Stimulated activated CD8-positive, alpha-beta memory T cell treated with anti-CD3 and anti-CD28 coated beads, Interleukin-4, amount 100 ng/mL, for 1 hour (primary cell): ENCODE measurements at places on chromosomes 6 and 20.

DNA sequence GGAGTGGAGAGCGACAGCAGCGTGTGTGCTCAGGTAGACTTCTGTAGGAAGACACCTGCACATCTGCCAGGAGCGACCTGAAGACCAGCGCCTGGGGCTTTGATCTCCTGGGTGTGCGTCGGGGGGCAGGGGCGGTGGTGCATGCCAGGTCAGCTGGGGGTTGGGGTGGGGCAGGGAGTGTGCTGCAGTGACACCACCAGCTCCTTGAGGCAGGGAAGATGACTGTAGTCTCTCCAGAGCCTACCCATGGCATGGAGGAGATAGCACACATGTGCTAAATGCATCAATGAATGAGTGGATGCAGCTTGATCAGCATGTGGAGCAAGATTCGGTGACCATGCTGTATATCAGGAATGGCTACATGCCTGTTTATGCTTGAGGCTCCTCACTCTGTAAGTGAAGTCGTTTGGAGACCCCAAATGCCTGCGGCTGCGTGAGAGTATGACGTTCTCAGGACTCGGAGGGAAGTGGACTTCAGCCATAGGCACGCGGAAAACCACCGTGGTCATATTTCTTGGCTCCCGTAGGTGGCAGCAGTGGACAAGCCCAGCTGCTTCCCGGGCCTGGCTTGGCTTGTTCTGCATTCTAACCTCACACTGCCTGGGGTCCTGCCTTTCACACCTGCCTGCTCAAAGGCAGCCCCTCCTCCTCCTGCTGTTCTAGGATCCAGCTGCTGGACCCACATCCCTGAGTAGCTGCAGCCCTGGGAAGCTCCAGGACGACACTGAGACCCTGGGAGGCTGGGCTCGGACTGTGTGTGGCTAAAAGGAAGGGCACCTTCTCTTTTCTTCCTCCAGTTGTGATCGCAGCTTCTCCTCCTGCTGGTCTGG lies 39.4 kb upstream of the KCNK16 start:
- no peak for DNase-seq

- DNase-seq, result no peak
Measured at GRCh38 chr6:35935469-35935868, 14.6 kb upstream of the SRPK1 start.

- no peak for DNase-seq
Measured at GRCh38 chr20:58070664-58071196, 157.7 kb downstream of the ANKRD60 start.

GRCh38 chr6:104409913-104410312 lies 449.8 kb downstream of the HACE1 start:
- DNase-seq, result no peak

GRCh38 chr6:148599967-148600426 lies 146.8 kb upstream of the UST start:
- DNase-seq, result no peak

- DNase-seq, result no peak
Measured at GRCh38 chr20:37976887-37977286, 56.4 kb downstream of the TTI1 start.

- DNase-seq, result no peak
Measured at GRCh38 chr20:13296070-13296469, 75.0 kb downstream of the ISM1 start.

DNA sequence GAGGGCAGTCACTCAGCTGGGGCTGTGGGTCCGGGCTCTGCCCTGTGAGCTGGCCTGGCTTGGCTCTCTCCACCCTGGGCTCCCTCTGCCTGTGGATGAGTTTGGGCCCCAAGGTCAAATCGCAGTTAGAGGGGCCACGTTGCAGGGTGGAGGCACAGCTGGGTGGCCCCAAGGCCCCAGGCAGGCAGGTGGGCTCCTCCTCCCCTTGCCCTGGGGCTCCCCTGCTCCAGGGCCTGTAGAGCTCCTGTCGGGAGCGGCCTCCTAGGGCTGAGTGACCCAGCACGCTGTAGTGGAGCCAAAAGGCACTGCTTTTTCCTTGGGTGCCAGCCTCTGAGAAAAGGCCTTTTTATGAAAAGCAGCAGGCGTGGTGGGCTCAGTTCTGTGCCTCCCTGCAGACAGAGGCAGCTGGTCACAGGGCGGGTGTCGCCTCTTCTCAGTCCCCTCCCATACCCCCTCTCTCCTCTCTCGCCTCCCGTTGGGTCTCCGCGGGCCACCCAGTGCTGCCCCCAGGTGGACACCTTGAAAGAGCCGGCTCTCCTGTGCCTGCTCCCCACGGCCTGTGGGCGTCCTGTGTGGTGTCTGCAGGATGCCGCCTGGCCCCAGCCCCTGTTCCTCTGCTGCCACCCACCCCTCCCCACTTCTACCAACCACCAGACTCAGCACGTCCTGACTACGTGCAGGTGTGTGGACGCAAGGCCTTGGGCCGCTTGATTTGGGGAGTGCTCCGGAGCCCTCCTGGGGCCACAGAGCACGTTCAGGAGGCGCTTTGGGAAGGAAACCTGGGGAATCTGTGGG lies 13.2 kb downstream of the SS18L1 start:
- DNase-seq, result no peak

- no peak for DNase-seq
Measured at GRCh38 chr6:1949538-1949937, 295.9 kb downstream of the GMDS start.

GRCh38 chr6:20719980-20720379 lies 185.7 kb downstream of the CDKAL1 start:
- DNase-seq, result no peak

DNA sequence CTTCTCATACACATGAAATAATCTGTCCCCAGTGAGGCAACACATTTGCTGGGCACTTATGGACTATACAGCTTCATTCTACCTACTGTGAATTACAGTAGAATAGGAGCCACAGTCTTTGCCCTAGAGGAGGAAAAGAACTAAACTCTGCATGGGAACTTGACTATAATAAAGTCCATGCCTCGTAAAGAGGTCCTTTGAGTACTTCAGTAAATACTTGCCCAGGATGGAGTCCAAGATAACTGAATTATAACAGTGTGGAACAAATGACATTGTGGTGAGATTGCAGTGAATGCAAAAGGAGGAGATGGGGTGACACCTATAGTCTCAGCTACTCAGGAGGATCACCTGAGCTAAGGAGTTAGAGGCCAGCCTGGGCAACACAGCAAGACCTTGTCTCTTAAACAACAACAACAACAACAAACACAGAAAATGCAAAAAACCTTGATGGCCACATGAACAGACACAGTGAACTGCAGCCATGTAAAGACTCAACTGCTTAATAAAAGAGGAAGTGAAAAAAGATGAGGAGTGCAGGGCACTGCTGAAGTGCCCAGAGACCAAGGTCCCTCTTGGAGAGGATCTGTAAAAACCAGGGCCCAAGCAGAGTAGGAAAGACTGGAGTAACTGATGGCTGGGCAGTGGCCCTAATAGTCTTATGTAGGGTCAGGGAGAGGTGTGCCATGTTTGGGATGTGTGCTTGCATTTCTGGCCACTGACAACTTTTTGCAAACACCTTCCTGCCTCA lies 3.7 kb downstream of the MRPS18A start:
- no peak for DNase-seq

GRCh38 chr20:61982191-61982950 lies 83.3 kb downstream of the TAF4 start:
- no peak for DNase-seq

DNA sequence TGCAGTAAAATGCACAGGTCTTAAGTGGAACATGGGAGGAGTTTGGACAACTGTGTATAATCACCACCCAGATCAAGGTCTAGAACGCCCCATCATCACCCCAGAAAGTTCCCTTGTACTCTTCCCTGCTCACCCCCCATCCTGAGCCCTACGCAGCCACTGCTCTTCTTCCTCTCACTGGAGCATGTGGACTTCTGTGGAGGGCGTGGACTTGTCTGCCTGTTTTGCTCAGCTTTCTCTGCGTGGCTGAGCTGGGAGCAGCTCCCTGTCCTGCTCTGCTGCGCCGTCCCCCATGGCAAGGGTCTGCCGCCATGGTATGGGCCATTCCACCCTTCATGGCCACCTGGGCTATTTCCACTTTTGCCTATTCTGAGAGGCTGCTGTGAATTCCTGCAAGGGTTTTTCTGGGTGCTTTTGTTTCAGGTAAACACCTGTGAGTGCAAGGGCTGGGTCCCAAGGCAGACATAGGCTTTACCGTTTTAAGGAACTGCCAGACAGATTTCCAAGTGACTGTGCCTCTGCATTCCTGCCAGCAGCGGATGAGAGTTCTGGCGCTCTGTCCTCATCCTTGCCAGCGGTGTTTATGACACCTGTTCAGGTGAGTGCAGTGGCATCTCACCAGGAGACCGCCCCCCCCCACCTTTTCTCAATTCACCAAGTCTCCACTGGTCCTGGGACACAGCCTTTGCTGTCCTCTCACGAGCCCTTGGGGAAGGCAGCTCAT lies 19.7 kb downstream of the PCK1 start:
- no peak for DNase-seq

DNA sequence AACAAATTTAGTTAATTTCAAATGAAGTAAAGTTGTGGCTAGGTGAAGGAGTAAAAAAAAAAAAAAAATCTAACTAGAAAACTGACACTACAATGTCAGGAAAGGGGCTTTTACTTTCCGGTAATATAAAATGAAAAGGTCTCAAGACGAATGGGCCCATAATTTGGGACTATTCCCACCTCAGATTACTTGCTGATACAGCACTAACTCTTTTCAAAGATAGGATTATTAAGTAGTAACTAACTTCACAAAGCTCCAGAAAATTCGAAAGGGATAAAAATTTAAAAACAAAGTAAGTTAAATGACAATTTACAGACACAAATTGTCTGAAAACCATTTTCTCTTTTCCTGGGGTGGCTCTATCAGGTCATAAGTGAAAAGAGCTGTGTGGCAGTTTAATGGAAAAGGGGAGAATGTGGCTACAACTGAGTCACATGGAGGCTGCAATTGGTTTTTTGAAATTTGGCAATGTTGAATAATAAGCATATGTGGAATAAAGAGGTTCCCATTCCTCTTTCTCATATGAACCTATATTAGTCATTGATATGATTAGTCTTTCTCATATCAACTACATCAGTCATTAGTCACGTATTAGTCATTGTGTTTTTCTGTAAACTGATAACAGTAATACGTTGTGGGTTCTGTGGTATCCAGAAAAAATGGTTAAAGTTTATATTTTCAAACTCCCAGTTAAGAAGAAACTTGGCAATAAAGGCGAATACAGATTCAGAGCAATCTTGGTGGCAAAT lies 78.0 kb downstream of the RWDD2A start:
- DNase-seq, result no peak

DNA sequence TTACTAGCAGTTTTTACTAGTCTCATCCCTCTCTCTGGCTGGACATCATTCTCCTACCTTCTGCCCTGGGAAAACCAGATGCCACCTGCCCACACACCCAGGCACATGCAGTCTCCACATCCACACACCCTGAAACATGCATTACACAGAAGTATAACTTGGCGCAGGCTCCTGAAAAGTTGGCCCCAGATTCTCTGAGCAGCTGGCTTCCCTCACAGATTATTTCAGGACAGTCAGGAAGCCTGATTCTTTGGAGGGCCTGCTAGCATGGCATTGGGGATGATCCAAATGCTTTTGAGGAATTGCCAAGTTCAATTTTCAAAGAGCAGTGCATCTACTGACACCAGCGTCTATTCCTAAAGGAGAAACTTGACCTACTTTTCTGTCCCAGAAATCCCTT lies 27.8 kb upstream of the KIF16B start:
- DNase-seq, result no peak
